ENCODE measurements at places on chromosomes 7 and 10. TPM values are rescaled to one million over a fixed set of nuclear protein-coding genes. Genes with fewer than 3 reads are reported as not detected.

Gene GIMAP7
- total RNA-seq: 8.2 TPM

Gene SPDYE8
- total RNA-seq: not detected

Gene PDE1C
- 9.9 TPM for total RNA-seq

Gene OR13A1
- not detected for total RNA-seq

Gene CEP55
- 8.9 TPM for total RNA-seq

Gene LRRN3
- total RNA-seq: 2.5 TPM

Gene CYP26C1
- not detected for total RNA-seq

Gene FRAT1
- total RNA-seq: 1.6 TPM

Gene SFTPD
- 1.2 TPM for total RNA-seq

- DNase-seq: no peak
These were observed 17.1 kb upstream of the AKR1B1 start for GRCh38 chr7:134476044-134476443.

DNA sequence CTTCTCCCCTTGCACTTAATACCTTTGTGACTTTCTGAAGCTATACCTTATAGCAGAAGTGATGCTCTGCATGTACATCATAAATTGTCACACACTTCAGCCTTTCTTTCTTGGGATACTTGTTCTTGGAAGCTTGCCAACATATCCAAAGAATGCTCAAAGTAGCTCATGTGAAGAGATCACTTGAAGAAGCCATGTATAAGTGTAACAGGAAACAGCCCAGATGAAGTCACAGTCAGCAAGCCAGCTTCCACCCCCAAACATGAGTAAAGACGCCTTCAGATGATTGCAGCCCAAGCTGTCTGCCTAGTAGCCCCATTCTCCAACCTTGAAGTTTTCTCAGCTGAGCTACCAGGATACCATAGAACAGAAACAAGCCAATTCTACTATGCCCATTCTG is 50.9 kb downstream of the DGKB start:
- peak; percentile 45 for DNase-seq

- DNase-seq: no peak
These were observed 23.2 kb downstream of the SLK start for GRCh38 chr10:103990121-103990520.

DNA sequence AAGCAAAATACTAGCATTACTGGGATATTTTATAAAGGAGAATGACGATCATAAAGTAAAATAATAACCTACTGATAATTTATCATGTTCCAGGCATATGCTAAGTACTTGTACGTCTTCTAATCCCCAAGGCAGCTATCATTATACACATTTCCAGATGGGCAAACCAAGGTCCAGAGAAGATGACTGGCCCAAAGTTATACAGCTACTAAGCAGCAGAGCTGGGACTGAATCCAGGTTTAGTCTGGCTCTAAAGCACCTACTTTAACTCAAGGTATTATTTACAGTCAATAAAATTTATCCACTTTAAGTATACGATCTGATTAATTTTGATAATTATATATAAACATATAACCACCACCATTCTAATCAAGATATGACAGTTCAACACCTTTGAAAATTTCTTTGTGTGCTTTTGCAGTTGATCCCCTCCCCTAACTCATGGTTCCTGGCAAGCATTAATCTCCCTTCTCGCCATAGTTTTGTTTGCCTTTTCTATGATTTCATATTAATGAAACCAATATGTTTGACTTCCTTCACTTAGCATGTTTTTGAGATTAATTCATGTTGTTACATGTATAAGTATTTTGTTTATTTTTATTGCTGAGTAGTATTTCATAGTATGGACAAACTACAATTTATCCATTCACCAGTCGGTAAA is 126.7 kb downstream of the CPEB3 start:
- no peak for DNase-seq

DNA sequence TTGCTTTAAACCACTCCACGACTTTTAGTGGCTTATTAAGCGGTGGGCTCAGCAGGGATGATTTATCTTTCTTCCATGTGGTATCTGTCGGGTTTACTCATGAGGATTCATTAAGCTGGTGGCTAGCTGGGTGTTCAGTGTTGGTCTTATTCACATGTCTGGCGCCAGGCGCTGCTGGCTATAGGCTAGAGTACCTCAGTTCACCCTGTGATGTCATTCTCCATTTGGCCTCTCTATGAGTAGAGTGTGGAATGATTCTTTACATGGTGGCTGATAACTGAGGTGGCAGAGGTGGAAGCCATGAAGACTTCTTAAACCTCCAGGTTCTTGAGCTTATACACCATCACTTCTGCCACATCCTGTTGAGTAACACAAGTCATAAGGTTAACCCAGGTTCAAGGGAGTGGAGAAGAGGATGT is 115.4 kb downstream of the MLLT10 start:
- DNase-seq: no peak

- DNase-seq: no peak
These were observed 111.6 kb upstream of the KLF14 start for GRCh38 chr7:130845581-130846085.

- DNase-seq: no peak
These were observed 105.3 kb upstream of the TPK1 start for GRCh38 chr7:144941127-144941526.

DNA sequence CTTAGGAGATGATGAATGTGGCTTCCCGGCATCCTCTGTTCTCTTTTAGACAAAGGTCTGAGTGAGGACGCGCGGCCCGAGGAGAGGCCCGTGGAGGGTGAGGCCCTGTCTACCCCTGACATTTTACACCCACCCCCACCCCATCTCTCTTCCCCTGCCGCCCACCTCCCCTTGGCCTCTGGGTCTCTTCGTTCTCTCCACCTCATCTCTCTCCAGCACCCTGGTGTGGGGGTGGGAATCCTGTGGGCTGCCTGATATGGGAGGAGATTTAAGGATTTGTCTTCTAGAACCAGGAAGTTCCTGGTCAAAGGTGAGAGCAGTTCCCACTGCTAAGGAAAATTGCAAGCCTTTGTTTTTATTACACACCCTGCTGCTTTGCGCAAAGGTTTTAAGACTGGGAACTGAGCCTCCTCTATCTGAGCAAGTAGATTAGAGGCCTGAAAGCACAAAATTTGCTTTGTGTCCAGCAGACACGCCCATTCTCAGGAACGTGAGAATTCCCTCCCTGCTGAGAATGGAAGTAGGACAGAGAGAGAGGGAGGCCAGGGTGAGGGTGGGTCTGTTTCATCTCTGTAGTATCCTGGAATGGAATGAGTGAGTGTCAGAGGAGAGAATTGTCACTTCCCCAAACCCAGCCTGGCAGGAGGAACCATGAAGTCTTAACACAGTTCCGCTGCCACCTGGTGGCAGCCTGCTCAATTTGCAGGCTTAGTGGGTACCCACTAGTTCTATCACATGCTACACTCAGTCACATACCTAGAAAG is 91.2 kb downstream of the GTF2IRD1 start:
- peak; percentile 38 for DNase-seq

All from tongue (tissue), 3 donors.